ENCODE measurements at places on chromosomes 6 and 20.

- DNase-seq = no peak
Observed at GRCh38 chr6:41147917-41148316, 6.2 kb downstream of the TREML1 start.

GRCh38 chr6:78530208-78530607, 337.1 kb upstream of the IRAK1BP1 start:
- no peak for DNase-seq

- no peak for DNase-seq
Observed at GRCh38 chr6:138849791-138850190, 53.9 kb downstream of the ECT2L start.

DNA sequence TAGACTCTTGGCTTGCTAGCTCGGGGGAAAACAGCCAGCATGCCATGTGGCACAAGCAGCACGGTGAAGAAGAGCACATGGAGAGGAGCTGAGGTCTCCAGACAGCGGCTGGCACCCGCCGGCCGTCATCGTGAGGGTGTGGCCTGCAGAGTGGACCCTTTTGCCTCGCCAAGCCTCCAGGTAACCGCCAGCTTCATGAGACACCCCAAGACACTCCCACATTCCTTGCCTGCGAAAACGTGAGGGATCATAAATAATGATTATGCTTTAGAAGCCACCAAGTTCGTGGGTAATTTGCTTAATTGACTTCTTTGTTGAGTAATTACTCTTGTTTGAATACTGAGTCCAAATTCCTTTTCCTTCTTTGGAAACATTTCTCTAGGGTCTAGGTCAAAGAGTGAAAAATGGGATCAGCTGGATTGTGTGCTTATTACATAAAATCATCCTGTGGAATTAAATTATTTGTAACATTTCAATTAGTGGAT, 23.2 kb downstream of the FAM50B start:
- no peak for DNase-seq

- DNase-seq = no peak
Observed at GRCh38 chr20:2255926-2256531, 39.8 kb upstream of the TGM3 start.

GRCh38 chr20:36519944-36520343, 21.4 kb upstream of the MYL9 start:
- DNase-seq = no peak
